ENCODE measurements at places on chromosomes 5 and 9.

DNA sequence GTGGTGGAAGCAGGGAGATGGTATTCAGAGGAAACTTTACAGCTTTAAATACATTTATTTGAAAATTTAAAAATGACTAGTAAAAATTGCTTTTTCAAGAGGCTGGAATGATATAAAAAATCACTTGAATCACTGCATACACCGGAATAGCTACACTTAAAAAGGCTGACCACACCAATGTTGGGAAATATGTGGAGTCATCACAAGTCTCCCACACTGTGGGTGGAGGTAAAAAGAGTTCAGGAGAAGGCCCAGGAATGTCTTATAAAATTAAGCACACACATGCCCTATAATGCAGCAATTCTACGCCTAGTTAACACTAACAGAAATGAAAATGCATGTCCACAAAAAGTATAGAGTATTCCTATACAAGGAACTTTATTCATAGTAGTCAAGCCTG is 198.1 kb downstream of the ROR2 start:
- DNase-seq: no peak

GRCh38 chr5:78649211-78649695 is 681 bp upstream of the LHFPL2 start:
- DNase-seq: no peak

GRCh38 chr5:50963971-50964745 is 297.7 kb downstream of the PARP8 start:
- no peak for DNase-seq

GRCh38 chr9:19457693-19458009 is 48.8 kb downstream of the ACER2 start:
- DNase-seq: no peak

- no peak for DNase-seq
Measured at GRCh38 chr9:126109575-126109974, 217.1 kb upstream of the MVB12B start.

DNA sequence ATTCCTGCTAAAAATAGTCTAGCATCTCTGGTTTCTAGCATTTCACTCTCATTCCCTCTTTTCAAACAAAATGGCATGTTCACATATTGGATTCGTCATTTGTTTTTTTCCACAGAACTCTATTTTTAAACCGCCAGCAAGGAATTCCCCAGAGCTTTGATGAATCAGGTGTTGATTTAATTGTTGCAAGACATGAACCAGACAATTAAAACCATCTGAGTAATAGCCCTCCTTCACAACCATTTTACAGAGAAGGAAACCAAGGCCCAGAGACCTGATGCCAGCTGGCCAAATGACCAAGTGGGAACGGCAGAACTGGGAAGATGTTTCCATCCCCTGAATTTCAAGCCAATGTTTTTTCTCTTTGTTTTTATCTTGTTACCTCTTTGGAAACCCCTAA is 167.0 kb downstream of the CAAP1 start:
- no peak for DNase-seq

- no peak for DNase-seq
Measured at GRCh38 chr5:78537821-78538220, 110.8 kb downstream of the LHFPL2 start.

- no peak for DNase-seq
Measured at GRCh38 chr9:87433853-87434252, 63.8 kb upstream of the DAPK1 start.

DNA sequence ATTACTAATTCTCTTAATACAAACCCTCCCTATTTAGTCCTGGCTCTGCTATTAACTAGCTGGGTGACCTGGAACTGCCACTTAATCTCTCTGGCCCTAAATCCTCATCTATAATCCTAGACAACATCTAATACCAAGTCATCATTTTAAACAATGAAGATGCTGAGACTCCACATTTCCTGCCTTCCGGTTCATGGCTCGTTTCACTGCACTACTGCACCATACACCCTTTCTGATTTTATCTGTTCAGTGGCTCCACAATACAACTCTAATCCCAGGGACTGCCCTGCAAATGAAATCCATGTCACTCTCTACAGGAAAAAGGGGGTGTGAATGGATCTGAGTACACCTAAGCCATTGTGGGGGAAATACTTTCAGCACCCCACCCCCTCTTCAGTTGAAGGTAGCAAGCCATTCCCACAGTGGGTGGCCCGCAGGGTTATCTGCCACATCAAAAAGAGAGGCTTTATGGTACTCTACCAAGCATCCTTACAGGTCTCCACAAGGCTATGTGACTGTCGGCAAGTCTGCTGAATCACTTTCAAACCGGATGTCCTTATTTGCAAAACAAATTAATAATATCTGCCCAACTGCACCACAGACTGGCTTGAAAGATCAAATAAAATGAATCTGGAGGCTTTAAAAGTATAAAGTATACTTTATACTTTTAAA is 89.5 kb downstream of the EPB41L4A start:
- DNase-seq: no peak

GRCh38 chr5:76688212-76688611 is 27.7 kb upstream of the F2R start:
- no peak for DNase-seq

- no peak for DNase-seq
Measured at GRCh38 chr9:96751815-96752214, 26.1 kb downstream of the ZNF510 start.

DNA sequence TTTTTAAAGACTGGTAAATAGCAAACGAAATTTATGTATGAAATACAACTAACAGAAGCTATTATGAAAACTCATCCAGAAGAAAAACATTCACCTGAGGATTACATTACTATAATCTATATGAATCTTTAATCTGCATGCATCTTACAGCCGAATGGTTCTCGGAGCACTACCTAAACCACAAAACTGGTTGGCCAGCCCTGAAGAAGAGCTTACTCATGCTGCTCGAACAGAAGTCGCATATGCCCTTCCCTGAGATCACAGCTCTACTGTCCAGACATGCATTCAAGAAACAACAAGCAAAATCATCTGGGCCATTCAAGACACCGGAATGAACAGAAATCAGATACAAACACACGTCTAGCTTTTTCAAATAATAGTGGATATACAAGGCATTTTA is 931.0 kb upstream of the DMAC1 start:
- no peak for DNase-seq

GRCh38 chr5:140828362-140828737 is 590 bp downstream of the PCDHA6 start:
- DNase-seq: no peak

GRCh38 chr5:165334201-165334600 is 1828.8 kb downstream of the MAT2B start:
- DNase-seq: no peak

- DNase-seq: no peak
Measured at GRCh38 chr9:89225991-89226471, 47.4 kb upstream of the SHC3 start.

DNA sequence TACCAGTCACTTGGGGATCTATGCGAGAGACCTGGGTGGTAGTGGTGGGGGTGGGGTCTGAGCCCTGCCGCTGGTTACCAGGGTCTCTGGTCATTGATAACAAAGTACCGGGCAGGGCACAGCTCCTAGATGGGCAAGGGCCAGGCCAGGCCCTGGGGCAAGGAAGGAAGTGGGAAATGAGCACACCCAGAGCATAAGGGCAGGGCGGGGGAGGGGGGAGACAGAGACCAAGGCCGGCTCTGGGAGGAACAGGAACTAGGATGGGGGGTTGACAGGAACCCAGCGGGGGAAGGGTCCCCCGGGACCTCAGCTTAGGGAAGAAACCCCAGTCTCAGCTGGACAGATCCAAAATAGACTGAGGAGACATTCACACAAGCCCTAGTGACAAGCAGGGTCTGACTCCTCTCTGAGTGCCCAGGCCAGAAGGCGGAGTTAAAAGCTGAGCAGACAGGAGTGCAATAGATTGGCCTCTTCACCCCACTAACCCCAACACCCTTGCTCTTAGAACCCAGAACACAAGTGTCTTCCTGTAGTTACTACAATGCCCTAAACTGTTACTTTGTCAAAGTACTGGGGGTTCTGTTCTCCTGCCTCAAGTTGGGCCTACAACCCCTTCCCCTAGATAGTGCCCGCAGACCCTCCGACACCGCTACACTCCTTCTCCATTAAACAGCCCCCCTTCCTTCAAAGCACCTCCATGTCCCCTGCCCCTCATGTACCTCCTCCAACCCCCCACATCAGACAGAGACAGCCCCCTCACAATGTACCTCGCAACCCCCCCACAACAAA is 628 bp downstream of the ATOSB start:
- DNase-seq: no peak

DNA sequence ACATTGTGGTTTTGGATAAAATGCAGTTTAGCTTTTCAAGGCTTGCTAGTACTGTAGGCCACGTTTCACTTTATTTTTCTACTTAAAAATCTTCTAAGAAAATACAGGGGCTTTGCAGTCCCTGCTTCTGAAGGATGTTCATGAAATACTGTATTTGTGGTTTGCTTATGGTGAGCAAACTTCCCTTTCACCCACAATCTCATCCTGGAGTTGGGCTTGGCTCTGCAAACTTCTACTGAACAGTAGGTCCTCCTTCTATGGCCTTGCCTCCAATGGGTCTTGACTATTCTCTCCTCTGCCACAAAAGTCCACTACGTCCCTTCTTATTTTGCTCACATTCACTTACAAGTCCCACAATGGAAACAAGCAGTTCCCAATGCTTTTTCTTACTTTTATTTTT is 502.7 kb upstream of the KLF4 start:
- no peak for DNase-seq

- no peak for DNase-seq
Measured at GRCh38 chr5:10329446-10329819, 21.7 kb upstream of the CMBL start.

DNA sequence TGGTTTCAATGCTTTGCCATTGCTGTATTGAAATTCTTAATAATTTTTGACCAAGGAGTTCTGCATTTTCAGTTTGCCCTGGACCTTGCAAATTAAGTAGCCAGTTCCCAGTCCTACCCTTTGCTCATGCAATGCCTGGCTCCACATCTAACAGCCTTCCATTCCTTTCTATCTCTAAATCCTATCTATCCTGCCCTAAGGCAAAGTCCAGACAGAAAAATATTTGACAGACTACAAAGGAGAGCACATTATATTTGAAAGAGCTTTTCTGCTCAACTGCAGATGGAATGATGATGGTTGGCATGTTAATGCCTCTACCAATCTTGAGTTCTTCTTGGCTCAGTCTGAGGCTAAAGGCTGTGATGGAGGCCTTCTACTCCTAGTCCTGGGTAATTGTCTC is 15.5 kb downstream of the SLC22A4 start:
- no peak for DNase-seq

DNA sequence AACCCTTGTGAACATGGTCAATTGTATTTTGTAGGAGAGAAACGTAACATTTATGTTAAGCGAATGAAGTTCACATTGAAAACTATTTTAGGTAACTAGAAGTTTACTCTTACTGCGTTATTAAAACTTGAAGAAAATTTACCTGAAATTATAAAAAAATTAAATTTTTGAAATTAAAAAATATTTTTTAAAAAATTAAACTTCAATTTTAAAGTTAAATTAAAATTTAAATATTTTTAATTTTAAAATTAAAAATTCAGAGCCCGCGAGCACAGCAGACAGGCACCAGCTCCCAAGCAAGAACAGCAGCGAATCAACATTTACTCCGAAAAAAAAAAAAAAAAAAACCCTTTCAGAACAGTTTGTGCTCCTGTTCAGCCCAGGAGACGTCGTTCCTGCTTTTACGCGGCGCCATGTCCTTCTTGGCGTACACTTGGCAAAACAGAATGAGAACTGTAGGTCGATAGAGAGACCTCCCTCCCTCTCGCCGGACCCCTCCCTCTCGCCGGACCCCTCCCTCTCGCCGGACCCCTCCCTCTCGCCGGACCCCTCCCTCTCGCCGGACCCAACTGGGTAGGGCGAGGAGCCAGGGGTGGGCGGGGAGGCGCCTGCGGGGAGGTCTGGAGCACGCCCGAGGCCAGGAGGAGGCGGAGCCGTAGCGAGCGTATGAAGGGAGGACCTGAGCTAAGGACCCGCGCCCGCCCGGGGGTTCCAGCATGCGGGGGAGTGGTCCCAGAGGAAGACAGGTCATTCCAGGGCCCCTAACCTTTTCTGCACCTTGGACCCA is 235.8 kb downstream of the ROR2 start:
- DNase-seq: no peak
